ENCODE measurements at places on chromosomes 4 and X.
A peak's percentile ranks its signal among the peaks of the same experiment; 100 is the strongest.

DNA sequence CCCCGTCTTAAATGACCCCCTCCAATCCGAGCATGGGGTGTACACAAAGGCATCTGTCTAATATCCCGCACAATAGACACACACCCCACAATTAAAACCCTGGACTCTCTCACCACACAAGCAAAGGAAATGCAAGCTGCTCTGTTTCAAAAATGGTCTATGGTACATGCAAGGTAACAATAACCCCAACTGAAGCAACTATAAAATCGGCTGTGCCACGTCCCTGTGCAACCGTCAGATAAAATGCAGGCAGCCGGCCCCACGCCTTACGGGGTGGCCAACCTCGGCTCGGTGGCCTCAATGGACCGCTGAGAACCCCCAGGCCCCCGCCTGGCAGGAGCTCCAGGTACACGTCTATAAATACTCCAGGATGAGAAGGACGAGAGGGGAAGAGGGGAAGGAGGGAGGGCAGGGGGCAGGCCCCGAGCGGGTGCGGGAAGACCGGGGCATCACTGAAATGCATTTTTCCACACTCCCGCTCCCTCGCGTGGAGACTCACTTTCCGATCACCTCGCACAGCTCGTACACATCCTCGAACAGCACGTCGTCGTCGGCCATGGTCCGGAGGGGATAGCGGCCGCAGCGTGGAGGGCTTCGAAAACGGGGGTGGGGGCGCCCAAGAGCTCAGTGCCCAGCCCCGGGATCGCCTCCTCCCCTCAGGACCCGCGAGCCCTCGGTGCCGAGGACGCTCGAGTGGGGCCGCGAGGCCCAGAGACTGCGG, 763 bp downstream of the CASK start:
- DNase-seq = peak; percentile 1

GRCh38 chr4:128451270-128451905, 163.8 kb upstream of the PGRMC2 start:
- DNase-seq = no peak

- DNase-seq = no peak
These were observed 1.2 kb downstream of the NPNT start for GRCh38 chr4:105896461-105896942.

DNA sequence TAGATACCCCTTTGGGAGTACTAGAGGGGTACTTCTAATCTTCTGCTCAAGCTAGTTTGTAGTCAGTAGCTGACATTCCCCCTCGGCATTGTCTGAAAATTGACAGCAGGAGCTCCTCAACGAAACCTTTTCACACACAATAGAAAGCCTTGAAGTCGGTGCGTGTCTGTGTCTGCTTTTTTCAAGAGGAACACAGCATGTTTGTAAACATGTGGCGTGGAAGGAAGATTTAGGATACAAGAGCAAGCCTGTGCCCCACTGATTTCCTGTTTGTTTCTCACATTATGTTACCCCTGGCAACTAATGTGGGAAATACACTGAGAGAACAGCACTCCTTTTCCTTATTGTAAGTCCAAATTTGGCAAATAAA, 252.6 kb downstream of the ANKRD50 start:
- DNase-seq = no peak

DNA sequence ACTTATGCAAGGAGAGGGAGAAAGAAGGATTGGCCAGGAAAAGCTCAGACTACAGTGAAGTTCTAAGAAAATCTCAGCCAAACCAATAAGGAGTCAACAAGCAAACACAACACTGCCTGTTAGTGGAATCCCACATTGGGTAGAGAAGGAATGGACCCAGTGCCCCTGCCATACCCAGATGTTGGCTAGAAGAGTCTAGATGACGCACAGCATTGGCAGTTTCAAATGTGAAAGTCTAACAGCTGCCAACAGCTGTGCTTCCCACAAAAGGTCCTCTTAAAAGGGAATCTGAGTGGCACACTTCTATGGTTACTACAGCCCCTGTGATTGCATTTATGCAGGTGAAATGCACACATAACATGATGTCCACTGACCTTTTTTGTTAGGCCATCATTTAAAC, 37.2 kb upstream of the CPEB2 start:
- no peak for DNase-seq

- DNase-seq = no peak
These were observed 55.1 kb downstream of the SPATA18 start for GRCh38 chr4:52106191-52106590.

DNA sequence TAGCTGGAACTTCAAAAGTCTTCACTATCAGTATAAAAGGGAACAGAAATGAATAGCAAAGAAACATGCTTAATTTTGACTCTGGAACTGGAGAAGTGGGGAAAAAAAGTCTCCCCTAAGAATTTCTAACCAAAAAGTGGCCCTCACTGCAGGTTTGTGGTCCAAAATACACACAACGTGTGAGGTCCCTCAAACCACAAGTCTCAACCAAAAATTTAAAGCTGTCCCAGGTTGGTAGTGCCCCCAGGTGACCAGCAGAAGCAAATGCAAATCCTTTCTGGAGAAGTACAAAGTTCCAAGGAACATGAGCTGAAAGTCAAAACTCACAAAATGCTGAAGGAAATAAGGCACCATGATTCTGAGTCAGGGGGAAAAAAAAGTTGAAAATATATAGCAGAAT, 23.6 kb upstream of the VAMP7 start:
- DNase-seq = peak; percentile 64

GRCh38 chr4:26404743-26405206, 84.0 kb downstream of the RBPJ start:
- DNase-seq = no peak

- DNase-seq = no peak
These were observed 52.9 kb upstream of the PAGE5 start for GRCh38 chrX:55167124-55167803.

DNA sequence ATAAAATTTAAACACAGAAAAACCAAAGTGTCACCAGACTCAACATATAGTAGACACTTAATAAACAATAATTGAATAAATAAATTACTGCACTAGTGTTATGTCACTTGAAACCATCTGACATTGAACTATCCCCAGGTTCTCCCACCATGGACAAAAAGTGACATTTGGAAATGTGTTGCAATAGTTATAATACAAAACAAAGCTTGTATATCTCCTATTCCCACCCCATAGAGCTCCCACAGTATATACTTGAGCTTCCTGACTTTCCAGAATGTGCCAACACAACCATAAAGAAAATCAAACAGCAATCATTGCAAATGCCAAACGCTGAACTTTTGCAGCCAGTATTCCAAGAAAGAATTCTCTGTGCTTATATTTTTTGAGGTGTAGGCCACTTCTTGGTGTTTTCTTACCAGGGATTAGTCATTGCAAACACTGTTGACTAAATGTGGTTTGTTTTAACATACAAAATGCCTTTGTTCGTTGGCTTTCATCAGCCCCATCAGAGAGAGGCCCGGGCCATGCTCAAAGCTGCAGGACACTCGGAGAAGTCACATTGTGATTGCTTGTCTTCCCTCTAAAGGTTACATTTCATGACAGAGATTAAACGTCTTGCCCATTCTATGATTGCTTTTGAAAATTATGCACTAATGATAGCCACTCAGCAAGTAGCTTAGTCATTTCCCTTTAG, 33.8 kb downstream of the PPARGC1A start:
- no peak for DNase-seq

GRCh38 chr4:2728221-2728620, 27.9 kb downstream of the TNIP2 start:
- DNase-seq = no peak

DNA sequence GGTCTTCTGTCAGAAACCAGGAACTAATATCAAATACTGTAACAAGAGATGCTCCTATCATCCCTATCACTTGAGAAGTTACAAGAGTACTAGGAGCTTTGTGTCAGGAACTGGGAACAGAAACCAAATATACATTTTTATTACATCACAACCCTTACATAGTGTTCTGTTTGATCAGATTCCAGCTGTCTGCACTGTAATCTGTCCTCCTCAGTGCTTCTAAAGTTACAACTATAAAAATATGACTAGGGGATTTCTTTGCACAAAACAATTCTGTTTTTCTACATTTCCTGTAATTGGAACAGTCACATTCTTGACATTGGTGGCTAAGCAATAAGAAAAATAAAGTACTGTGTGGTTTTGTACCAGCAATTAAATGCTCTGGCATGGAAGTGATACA, 686.0 kb downstream of the PDHA2 start:
- no peak for DNase-seq

- peak; percentile 61 for DNase-seq
These were observed 21.0 kb downstream of the S100G start for GRCh38 chrX:16671005-16671404.

GRCh38 chr4:102575369-102576129, 74.4 kb downstream of the NFKB1 start:
- DNase-seq = no peak

Data from NB4 (cell line).